ENCODE measurements at places on chromosomes 5 and 9.

- no peak for DNase-seq
Measured at GRCh38 chr9:14306672-14307660, 7.0 kb downstream of the NFIB start.

DNA sequence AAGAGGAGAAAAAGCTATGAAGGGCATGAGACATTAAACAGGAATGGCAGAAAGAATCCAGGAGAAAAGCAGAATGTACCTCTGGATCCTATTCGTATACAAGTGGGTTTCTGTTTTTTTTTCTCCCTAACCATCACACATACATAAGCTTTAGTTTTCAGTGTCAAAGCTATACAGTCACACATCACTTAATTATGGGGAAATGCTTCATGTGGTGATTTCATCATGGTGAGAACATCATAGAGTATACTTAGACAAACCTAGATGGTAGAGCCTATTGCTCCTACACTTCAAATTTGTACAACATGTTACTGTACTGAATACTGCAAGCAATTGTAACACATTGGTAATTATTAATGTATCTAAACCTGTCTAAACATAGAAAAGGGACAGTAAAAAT, 290.6 kb downstream of the AOPEP start:
- peak; percentile 63 for DNase-seq

GRCh38 chr5:87829217-87829551, 416.5 kb upstream of the CCNH start:
- DNase-seq, result peak; percentile 36

DNA sequence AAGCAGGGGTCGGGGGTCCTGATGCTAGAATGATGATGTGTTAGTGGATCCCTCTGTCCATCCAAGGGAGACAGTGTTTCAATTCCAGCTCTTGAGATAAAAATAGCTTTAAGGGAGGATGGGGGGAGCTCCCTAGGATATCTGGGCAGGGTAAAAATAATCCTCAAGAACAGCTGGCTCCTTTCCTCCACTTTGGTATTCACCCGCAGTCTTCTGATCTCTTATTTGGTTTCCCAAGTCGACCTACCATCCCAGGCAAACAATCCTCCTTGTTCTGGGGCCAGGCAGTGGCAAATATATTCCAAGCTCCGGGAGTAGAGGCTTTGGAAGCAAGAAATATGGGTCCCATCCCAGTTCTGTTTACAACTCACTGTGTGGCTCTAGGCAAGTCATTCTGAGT, 14.5 kb upstream of the COL27A1 start:
- no peak for DNase-seq

DNA sequence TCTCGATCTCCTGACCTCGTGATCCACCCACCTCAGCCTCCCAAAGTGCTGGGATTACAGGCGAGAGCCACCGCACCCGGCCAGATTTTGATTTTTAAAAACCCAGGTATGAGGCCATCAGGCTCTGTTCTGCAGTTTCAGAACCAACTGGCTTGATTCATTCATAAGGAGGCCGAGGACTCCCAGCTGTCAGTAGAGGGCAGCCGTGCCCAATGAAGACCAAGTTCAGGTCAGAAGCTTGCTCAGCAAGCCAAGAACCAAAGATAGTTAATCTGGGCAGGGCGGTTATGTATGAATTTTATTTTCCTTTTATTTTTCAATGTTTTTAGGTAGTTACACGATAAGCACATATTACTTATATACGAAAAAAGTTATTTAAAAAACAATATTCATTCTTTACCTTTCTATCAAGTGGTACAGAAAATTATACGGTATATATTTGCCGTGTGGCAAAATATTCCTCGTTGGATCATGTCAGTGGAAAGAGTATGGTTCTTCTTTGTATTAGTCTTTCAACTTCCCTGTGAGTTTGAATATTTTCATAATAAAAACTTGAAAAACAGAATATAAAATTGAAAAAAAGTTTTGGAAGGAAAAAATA, 18.0 kb downstream of the MGAT1 start:
- peak; percentile 94 for DNase-seq

- DNase-seq, result no peak
Measured at GRCh38 chr5:127517110-127517479, 345 bp upstream of the PRRC1 start.

DNA sequence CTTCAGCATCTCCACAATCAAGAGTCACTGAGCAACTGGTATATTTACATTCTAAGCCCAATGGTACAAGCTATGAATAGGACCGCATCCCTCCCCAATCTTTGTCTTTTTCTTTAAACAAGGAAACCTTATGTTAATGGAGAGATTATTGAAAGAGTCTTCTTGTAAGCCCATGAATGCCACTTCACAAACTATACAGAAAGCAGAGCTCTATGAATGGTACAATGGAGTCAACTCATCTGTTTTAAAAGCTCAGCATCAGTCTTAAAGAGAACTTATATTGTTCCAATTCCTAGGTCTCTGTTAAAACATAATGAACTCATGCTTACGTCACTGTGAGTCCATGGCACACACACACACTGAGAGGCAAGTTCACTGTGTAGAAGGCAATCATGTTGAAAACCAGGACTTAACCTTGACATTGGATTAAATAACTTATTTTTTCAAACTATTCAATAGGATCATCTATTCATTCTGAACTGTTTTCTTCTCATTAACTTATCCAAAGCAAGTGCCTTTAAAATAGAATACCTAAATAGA, 4.5 kb downstream of the NREP start:
- DNase-seq, result peak; percentile 40

GRCh38 chr5:151601391-151601790, 10.3 kb upstream of the FAT2 start:
- no peak for DNase-seq

DNA sequence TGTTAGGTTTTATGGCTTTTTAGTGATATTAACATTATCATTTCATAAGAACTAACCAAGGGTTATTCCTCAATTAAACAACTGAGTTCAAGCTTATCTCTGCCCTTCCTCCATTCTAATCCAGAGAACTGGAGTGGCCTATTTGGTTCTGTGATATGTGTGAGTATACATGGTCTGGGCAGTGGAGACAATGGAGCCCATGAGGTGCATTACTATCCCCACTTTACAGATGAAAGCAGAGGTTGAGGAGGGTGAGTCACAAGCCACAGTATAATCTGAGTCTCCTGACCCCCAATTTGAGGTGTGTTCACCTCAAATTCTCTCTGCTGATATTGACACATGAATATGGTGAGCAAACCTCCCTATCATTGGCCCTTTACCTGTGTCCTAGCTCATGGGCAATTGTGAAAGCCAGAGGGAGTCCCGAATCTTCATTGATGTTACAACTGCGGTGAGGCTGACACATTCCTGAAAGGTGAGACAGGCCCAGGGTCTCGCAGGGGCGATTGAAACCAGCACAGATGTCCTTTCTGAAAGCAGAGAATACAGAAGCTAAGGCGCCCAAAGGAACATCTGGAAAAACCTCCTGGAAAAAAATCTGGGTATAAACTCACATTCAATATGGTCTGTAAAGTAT, 217.2 kb downstream of the TARS1 start:
- no peak for DNase-seq

- peak; percentile 61 for DNase-seq
Measured at GRCh38 chr5:147093138-147093537, 141.7 kb upstream of the STK32A start.

DNA sequence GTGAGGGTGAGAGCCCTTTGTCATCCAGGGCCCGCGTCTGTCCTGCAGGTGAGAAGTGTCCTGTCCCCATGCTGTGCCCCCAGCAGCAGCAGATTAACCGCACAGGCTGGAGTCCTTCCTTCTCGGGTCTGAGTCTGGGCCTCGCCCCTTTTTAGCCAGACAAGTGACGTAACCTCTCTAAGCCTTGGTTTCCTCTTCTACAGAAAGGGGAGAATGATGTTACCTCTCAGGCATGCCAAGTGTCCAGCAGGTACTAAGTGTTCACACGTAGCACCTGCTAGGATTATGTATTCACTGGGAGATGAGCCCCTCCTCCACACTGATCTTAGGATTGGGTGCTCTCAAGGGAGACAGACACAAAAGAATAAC, 6.9 kb downstream of the NEURL1B start:
- no peak for DNase-seq

DNA sequence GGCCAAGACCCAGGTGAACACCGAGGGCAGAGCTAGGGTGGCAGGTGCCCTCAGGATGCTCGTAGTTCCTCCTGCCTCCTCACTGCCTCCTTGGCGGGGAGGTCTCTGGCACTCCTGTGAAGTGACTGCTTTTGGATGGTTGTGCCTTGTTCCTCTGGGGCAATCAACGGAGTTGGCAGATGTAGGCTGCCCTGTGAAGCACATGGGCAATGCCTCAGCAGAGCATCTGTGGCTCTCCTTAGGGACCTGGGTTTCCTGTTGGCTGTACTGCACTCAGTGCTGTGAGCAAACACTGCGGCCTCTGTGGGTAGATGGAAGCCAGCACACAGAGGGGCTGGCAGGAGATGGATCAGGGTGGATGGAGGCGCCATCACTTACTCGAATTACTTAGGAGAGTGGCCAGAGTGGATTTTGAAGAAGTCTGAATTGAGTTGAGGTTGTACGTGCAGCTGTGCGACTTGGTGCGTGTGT, 71.4 kb upstream of the COL5A1 start:
- peak; percentile 54 for DNase-seq

DNA sequence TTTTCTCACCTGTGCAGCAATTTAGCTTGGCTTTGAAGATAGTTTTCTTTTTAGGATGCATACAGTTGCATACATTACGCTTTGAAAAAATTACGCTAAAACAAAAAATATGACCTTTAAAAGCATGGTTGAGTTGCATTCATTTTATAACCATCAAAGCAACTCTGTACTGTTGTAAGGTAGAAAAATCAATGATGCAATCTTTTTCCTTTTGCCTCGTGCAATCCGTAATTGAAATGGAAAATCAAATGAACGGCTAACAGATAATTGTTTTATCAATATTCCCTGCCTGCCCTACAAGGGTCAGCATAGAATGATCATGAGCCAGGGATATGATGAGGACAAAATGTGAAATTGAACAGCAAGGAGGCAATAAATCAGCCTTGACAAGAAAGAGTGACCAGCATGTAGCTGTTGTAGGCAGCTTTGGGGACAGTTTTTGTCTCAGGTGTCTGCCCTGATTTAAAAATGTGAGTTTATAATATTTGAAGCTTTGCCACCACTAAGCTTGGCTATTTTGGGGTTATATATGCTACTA, 98.2 kb downstream of the PBX3 start:
- no peak for DNase-seq

- peak; percentile 70 for DNase-seq
Measured at GRCh38 chr5:78985725-78986223, 664 bp upstream of the ARSB start.

GRCh38 chr9:132993511-132993939, 15.0 kb downstream of the GFI1B start:
- no peak for DNase-seq

DNA sequence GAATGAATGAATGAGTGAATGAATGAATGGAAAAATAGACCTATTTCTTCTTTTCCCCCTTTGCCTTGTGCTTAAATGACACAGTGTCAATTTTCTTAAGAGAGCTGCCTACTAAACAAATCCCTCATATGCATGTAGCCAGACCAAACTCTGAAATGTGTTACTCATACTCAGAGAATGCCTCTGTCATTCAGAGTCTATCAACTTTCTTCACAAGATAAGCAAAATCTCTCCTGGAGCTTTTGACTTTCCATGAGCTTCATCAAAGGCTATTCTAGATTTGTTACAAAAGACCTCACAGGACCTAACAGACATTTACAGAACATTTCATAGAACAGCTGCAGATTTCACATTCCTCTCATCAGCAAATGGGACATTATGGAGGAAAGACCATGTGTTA, 275.7 kb upstream of the MSX2 start:
- no peak for DNase-seq

DNA sequence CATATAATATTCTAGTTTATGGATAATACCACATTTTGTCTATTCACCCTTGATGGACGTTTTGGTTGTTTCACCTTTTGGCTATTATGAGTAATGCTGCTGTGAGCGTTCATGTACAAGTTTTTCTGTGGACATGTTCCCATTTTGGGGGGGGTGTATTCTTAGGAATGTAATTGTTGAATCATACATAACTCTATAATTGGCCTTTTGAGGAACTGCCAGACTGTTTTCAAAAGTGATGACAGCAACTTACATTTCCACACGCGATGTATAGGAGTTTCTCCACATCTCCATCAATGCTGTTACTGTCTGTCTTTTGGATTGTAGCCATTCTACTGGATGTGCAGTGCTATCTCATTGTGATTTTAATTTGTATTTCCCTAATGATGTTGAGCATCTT, 69.8 kb downstream of the SLC46A2 start:
- DNase-seq, result peak; percentile 85

DNA sequence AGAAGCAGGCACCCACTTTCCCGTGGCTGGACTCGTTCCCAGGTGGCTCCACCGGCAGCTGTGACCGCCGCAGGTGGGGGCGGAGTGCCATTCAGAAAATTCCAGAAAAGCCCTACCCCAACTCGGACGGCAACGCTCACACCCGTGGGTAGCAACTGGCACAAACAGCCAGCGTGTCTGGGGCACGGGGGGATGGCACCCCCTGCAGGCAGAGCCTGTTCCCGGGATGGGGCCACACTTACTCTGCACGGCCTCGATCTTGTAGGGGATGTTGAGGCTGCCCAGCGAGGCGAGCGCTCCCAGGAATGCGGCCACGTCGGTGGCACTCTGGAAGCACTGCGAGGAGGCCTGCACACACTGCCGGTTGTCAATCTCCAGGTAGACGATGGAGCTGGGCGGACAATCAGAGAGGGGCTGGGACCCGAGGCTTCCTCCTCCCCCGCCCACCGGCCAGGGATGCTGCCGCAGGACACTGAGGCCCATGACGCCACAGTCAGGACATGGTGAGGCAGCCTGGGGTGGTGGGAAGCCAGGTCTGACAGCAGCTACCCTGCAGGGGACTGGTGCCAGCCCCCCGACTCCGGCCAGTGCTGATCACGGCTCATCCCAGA, 20.2 kb upstream of the SEC16A start:
- no peak for DNase-seq

- no peak for DNase-seq
Measured at GRCh38 chr5:179375236-179375685, 30.0 kb upstream of the ADAMTS2 start.

GRCh38 chr9:91037511-91038482, 236.2 kb downstream of the SYK start:
- peak; percentile 88 for DNase-seq

- DNase-seq, result no peak
Measured at GRCh38 chr5:89191374-89191773, 308.4 kb upstream of the MEF2C start.

GRCh38 chr5:172425402-172425801, 28.9 kb downstream of the SH3PXD2B start:
- DNase-seq, result no peak

DNA sequence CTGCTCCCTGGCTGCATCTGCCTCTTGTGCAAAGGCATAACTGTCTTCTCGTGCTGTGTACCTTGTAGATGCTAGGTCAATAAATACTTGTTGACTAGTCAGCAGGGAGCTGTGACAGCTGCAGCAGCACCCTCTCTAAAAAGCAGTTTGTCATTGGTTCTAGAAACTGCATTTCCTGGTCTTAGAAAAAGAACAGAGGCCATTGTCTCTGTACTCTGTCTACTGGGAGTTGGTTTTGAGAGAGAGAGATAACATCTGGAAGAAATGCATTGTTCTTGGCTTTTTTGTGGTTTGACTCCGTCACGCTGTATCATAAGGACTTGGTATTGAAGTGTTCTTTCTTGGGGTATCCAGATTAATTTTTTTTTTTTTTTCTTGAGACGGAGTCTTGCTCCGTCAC, 32.3 kb downstream of the SH3GLB2 start:
- DNase-seq, result no peak
